GM12891 (cell line): ENCODE measurements at places on chromosomes 6 and 20.

GRCh38 chr6:108945681-108946159 lies 97.5 kb downstream of the ARMC2 start:
- DNase-seq = no peak

- DNase-seq = no peak
These were observed 64.9 kb upstream of the CITED2 start for GRCh38 chr6:139439349-139439748.

DNA sequence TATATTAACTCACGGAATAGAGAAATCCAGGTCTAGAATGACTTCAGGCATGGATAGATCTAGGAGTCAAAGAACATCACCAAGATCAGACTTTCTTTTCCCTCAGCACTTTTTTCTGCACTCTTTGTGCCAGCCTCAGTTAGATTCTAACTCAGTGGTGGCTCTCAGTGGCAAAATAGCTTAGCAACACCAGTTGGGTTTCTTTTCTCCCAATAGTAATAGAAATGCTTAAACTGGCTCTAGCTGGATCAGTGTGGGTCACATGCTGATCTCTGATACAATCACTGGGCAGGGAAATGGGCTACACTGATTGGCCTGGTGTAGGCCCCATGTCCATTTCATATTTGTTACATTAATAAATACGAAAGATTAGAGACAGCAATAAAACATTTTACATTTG lies 44.2 kb upstream of the ARFGEF2 start:
- no peak for DNase-seq

DNA sequence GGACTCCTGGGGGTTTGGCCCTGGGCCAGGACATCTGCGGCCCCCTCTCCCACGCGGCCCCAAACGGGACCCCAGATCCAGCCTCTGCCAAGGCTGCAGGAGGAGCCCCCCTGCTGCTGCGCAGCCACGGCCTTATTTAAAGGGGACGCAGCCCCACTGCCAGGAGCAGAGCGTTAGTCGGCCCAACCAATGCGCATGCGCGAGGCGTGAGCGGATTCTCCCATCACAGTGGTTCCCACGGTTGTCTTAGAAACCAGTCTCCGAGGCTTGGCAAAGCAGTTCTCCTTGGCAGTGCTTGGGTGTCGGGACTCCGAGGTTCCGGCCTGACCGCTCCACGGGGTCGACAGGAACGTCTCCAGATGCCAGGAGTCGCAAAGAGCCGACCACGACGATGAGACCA lies 288.3 kb upstream of the ZNF337 start:
- no peak for DNase-seq

DNA sequence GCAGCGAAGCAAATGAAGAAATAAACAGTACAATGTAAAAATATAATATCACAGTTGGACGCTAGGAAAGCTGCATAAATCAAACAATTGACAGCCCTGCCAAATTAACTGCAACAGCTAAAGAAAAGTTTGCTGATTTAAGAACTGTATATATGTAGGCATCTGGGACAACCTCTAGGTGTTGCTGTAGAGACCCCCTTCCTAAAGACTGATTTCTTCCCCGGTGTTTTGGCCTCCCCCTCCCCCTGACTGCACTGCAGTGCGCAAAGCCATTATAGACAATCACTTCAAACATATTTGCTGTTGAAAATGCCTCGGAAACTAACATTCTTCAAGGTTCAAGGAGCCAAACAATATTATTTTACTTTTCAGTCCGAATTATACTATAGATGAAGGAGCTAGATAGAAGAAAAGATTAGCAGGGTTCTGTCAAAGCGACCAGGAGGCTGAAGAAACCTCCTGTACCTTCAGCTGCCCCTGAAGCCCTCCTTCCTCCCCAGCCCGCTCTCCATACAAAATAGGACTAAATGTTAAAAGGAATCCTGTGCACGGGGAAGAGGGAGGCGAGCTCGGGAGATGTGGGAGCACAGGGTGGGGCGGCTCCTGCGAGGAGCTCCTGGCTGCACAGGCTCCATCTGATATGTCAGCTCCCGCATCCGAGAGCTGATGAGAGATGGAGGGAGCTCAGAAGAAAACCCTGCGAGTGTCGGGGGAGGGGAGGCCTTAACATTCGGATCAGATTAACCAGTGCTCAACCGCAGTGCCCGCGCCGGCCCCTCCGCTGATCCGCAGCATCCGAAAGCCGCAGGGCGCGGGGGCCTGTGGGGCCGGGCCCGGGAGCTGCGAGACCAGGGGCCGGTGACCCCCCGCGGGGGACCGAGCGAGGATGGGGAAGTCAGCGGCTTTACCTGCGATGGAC lies 822 bp downstream of the ELOVL4 start:
- no peak for DNase-seq

DNA sequence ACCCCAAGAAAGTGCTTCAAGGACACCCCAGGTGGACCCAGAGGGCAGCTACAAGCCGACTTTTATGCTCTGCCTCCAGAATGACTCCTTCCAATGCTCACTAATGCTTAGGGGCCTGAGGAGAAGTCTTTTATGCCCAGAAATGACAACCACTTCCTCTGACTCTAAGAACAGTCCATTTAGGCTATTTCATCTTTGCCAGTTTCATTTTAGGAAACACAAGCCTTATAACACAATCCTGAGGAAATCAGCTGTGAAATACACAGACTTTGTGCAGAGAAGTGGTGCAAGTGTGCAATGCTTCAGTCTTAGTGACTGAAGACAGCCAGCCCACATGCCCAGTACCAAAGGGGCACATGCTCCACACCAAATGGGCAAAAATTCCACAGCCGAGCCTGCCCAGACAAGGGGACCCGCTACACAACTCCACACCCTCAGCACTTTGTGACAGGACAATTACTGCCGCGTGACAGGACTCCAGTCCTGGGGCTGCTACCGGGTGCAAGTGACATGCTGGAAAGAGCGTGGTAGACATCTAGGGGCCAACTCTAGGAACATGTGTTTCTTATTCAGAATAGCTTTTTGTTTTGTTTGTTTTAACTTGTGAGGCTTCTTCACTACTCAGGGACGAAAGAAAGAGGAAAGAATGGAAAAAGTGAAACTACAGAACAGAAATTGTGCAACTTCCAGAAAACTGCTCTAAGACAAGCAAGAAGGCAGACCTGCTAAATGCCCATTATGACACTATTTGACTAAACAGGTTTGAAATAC lies 28.2 kb upstream of the PLAGL1 start:
- peak; percentile 14 for DNase-seq

DNA sequence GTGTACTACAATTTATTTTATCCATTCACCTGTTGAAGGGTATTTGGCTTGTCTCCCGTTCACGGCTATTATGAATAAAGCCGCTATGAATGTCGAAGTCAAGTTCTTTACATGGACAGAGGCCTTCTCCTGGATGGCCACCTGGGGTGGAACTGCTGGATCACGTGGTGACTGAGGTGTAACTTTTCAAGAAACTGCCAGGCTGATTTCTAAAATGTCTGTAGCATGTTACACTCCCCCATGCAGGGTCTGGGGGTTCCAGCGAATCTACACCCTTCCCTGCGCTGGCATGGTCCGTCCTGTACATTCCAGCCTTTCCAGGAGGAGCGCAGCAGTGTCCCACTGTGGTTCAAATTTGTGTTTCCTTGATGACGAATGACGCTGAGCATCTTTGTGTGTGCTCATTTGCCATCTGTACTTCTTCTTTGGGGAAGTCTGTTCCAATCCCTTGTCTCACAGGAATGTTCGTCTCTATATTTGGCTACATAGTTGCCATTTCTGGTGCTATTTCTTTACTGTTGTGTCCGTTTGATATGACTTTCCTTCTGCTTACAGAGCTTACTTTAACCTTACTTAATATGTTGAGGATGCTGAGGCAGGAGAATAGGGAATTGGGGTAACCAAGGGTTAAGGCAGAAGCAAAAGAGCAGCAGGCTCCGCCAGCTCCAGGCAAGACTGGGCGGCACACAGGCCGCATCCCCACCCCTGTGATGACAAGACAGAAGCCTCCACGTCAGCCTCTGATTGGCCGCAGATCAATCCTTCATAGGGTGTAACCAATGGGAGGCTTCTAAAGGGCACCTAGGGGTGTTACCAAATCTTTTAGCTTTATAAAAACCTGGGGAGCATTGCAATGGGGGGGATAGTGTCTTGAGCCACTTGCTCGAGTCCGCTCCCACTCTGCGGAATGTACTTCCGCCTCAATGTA lies 106.6 kb downstream of the TAF4 start:
- no peak for DNase-seq

DNA sequence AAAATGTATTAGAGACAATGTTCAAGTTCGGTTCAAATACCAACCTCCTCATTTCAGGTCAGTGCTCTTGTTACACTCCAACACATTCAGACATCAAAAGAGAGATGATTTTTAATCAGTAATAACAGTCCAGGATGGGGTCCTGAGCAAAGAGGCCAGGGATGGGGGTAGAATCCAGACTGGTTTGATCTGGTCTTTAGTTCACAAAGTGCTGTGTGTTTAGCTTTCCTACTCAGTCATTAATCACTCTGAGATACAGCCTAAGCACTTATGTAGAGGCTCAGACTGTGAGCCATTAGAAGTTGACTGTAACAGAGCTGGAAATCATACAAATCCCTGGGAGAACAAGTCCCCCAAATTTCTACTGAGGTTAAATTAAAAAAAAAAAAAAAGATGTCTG lies 241.6 kb downstream of the PTPRK start:
- DNase-seq = no peak

DNA sequence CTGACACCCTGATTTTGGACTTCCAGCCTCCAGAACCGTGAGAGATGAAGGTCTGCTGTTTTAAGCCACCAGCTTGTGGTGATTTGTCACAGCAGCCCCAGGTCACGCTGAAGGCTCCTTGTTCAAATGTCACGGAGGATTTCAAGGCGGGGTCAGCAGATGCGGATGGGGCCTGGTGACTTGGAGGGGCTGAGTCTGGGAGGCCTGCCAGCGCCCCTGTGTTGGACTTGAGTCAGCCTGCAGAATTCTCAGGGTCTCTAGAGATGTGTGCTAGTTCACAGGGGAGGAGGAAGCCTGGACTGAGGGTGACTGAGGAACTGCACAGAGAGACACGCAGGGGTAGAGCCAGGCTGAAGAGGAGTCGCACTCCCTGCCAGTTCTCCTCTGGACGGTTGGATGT lies 19.5 kb upstream of the TAF4 start:
- no peak for DNase-seq

DNA sequence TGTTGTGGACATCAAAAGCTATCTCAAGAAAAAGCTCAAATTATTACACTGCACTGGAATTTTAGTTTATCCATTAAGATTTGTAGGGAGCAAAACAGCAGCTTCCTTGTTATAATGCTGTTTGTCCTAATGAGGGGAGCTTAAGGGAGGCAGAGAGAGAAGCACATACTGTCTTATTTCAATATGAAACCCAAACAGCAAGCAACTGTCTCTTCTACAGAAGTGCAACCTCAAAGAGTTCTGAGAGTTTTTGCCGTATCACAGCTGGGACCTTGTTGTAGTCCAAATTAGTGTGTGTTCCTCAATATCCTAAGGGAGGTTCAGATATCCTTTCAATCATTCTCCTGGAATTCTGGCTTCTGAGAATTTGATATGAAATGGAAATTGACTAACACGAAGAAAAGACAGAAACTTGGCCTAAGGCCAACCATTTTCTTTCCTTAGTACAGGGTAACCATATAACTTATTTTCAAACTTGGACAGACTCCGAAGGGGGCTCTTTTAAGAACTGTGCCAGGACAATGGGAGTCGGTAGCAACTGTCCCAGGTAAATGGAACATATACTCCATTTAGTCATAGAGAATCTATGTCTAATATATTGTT lies 149.3 kb upstream of the CCN2 start:
- no peak for DNase-seq

- DNase-seq = no peak
These were observed 6.4 kb downstream of the CEP43 start for GRCh38 chr6:167005350-167006159.

GRCh38 chr20:35283441-35284266 lies 918 bp downstream of the EIF6 start:
- no peak for DNase-seq

DNA sequence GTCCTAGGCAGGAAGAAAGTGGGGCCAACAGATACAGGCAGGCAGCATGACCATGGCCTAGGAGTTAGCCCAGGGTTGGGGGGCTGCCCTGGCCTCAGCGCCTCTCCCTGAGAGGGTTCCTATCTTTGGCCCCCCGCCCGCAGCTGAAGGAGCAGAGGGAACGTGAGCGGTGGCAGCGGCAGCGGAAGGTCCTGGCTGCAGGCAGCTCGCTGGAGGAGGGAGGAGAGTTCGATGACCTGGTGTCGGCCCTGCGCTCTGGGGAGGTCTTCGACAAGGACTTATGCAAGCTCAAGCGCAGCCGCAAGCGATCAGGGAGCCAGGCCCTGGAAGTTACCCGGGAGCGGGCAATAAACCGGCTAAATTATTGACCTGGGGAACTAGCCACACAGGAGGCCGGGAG lies 32.6 kb downstream of the MOCS1 start:
- no peak for DNase-seq

GRCh38 chr6:31528821-31529328 lies at the start of gene MCCD1:
TSS of gene MCCD1 (plus strand) at chr6:31528962. CDS start at chr6:31529015, 53 bp downstream.
- no peak for DNase-seq

DNA sequence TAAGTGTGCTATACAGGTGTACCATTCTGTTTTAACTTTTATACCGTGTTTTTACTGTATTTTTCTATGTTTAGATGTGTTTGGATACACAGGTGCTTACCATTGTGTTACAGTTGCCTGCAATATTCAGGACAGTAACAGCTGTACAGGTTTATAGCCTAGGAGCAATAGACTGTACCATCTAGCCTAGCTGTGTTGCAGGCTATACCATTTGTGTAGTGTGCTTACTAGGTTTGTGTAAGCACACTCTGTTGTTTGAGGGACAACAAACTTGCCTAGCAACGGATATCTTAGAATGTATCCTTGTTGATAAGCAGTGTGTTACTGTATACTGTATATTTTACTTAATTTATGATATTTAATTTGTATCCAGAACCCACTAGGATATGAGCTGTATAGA lies 35.2 kb downstream of the ADGB start:
- DNase-seq = no peak

- no peak for DNase-seq
These were observed 40.1 kb downstream of the CDKAL1 start for GRCh38 chr6:20574355-20574754.

- no peak for DNase-seq
These were observed 109.0 kb downstream of the DTNBP1 start for GRCh38 chr6:15553736-15554294.

GRCh38 chr6:13273202-13273930 lies 55.0 kb downstream of the TBC1D7 start:
- no peak for DNase-seq

GRCh38 chr20:20225325-20226043 lies 142.4 kb upstream of the INSM1 start:
- DNase-seq = no peak

- DNase-seq = no peak
These were observed 88.7 kb downstream of the THBS2 start for GRCh38 chr6:169164986-169165385.
